ENCODE measurements at places on chromosomes 12 and 14.

- no peak for DNase-seq
These were observed 67.1 kb downstream of the DERA start for GRCh38 chr12:15977999-15978951.

DNA sequence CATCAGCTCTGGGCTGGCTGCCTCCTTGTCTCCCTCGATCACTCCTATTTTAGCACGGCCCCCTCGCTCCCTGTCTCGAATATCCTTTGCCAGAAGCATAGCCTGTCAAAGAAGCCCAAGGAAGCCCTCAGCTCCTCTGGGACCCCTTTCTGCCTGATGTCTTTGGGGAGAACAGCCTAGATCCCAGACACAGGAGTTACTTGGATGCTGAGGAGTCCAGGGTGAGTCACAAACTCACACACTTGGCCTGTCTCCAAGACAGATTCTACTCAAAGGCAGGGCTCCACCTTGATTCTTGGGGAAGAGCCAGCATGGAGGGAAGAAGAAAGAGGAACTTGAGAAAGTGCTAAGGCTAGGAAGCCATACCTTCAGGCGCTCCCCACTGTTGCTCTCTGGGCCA lies 8.1 kb downstream of the AVIL start:
- no peak for DNase-seq

DNA sequence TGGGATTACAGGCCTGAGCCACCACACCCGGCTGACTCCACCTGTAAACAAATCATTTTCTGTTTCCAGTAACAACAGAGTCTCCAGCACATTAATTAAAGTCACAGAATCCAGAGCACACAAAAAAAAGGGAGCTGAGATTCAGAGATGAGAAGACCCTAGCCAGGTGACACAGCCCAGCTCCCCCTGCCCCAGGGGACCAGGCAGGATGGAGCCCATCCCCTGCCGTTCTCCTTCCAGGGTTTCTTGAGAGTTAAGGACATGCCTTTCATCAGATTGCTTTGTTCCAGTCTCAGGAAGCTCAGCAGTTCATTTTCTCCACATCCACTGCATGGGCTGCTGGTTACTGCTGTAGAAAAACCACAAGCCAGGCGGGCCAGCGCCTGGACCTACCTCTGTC lies 81.2 kb downstream of the RIMBP2 start:
- no peak for DNase-seq

GRCh38 chr14:32710231-32710671 lies 228.4 kb upstream of the NPAS3 start:
- DNase-seq, result no peak

DNA sequence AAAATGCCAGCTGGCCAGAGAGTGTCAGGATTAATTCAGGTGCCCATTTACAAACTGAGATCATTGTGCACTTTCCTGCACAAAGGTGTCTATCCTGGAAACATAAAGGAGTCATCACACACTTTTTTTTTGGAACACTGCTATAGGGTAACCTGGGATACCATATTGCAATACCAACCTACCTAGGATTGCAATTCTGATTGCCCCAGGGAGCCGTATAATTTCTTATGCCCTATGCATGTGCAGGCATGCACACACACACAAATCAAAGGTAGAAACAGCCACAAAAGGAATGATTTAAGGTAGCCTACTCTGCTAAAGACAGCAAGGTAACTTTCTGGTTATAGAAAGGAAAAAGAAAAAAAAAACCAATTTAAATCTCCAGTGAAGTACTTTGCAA lies 285.3 kb upstream of the KITLG start:
- DNase-seq, result no peak

DNA sequence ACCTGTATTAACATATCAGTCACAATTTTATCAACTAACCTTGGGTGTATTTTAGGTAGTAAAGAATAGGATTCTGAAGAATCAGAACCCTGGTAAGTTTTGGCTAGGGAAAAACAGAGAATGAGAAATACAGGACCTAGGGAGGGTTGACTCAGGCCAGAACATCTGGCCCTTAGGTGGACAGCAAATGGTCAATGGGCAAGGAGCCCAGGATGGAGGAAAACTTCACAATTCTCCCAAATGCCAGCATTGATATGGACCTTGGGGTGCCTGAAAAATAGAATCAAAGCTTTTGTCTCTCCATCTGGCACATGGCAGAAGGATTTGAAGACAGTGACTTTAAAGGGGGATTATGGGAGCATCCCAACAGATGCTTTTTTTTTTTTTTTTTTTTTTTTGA lies 32.7 kb upstream of the PRPF39 start:
- DNase-seq, result no peak

GRCh38 chr14:59091404-59091803 lies 97.1 kb upstream of the DAAM1 start:
- DNase-seq, result no peak

GRCh38 chr14:54893151-54893760 lies 9.4 kb downstream of the GCH1 start:
- no peak for DNase-seq

- DNase-seq, result no peak
These were observed 111.9 kb upstream of the KRAS start for GRCh38 chr12:25362646-25363045.

DNA sequence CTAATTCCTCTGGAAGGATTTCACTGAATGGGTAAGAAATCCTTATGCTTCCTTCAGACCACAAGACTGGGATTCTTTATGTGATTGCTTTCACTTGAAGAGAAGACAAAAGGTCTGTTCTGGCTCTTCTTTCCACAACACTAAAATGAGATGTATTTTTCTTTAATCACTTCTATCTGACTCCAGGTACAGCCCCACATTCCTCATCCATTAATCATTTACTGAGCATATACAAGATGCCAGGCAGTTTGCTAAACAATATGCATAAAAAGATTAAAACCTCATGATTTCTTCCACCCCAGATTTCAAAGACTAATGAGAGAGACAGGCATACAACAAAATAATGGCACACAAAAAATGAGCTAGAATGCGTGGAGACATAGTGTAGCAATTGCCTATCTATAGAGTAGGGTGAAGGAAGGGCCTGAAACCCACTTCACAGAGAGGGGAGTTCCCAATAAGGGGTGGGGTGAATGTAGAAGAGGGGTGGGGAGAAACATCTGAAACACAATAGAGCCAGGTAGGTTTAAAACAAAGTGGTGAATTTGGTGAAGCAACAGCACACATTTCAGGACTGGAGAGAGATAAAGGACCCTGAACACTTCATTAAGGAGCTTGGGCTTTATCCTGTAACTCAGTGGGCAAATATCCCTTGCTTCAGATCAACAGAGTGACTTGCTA lies 65.1 kb upstream of the PRB2 start:
- DNase-seq, result no peak

GRCh38 chr12:78096909-78097597 lies 266.4 kb downstream of the NAV3 start:
- DNase-seq, result no peak

DNA sequence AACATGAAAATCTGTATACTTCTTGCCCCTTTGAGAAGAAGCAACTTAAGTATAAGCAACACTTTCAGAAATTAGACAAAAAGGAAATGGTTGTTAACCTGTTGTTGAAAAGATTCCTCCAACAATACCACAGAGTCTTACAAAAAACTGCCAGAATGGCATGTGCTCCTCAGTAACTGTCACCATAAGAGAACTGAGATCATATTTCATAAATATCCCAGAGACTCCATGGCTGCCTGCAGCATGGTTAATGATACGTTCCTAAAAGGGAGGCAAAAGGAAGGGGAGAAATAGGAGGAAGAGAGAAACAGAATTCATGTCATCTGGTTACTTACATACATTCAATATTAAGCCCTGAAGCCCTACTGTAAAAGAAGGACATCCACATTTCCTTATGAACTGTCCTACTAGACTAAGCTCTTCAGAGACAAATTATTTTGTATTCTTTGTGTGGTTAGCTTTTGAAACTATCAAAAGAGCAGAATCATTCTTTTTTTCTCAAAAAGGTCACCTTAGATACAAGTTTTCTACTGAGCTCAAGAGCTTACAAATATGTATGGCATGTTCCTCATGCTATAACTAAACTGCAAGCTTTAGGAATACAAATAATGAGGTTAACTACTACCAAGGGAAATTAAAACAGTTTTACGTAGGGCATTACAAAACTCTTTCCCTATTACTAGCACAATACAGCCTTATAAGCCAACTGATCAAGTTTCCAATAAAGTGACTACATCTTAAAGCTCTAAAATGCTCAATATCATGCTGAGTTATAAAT lies 37.8 kb downstream of the ERGIC2 start:
- no peak for DNase-seq

DNA sequence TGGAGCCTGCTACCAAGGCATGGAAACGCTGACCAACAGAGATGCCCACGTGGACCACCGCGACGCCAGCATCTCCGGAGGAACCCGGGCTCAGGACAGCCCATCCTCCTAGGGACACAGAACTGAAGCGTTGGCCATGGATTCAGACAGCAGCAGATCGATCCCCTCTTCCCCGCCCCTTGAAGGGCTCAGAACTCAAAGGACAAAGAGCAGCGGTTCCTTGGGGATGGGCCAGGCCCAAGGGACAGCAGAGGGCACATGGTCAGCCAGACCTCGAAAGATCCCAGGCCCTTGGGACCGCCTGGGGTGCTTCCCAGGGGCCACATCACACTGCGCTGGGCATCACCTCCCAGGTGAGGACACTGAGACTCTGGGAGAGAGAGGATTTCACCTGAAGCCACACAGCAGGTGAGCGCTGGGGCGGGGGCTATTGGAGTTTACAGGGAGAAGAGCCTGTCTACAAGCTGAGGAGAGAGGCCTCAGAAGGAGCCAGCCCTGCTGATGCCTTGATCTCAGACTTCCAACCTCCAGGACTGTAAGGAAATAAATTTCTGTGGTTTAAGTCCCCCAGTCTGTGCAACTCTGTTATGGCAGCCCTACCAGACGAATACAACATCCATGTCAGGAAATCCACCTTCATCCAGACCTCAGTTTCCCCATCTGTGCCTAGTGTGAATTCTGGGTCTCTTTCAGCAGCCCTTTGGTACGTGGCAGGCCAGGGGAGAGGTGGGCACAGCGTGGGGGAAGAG lies 49.4 kb downstream of the CCNK start:
- DNase-seq, result no peak

- no peak for DNase-seq
These were observed 199.0 kb downstream of the DUSP6 start for GRCh38 chr12:89153341-89153740.

GRCh38 chr12:130860311-130860710 lies 11.6 kb upstream of the RAN start:
- DNase-seq, result no peak

All from putamen (tissue), 1 donor.